GM12878 (cell line): ENCODE measurements at places on chromosomes 4 and X.

- DNase-seq, result no peak
These were observed 1.0 kb upstream of the PIN4 start for GRCh38 chrX:72180539-72180938.

DNA sequence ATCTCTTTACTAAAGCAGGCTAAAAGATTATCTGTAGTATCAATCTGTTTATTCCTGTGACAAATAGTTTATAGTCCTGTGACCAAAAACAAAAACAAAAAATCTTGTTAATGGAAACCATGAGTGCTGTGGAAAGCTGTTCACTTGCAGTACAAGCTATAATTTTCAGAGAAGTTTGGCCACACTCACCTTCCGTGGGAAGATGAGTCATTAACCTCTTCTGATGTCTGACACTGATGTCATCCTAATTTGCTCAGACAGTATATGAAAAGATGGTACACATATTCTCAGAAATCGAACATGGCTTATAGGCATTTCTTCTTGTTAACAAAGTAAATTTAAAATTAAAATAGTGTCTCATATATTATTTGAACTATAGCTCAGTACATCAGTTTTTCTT is 19.9 kb upstream of the ENPP6 start:
- no peak for DNase-seq

GRCh38 chrX:15737959-15738902 is at the start of gene CA5B:
CA5B (plus strand) TSS chrX:15738270; CDS start chrX:15750024, 11,754 bp downstream.
- peak; percentile 87 for DNase-seq

DNA sequence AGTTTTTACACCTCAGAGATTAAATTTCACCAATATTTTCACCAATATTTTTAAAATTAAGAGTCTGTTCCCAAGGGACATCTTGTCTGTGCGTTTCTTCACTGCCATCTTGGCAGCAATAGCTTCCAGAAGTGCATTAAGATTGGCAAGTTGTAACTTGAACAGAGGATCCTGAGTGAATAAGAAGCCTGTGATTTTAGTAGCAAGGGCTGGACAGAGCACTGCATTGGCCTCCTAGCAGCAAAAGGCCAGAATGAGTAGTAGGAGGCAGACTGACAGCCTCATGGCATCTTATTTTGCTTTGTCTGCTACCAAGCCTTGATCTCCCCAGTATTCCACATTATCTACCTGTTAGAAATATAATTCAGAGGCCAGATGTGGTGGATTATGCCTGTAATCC is 138.4 kb downstream of the CPE start:
- DNase-seq, result no peak

DNA sequence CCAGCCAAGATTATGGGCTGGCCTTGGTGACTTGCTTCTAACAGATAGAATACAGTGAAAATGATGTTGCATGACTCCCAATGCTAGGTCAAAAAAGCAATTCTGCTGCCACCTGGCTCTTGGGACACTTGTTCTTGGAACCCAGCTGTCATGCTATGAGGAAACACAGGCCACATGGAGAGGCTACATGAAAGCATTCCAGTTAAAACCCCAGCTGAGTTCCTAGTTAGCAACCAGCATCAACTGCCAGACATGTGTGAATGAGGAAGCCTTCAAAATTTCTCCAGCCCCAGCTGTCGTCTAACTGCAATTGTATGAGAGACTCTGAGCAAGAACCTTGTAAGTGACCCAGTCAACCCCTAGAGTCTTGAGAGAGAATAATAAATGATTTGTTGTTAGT is 105.2 kb upstream of the FGF16 start:
- no peak for DNase-seq

DNA sequence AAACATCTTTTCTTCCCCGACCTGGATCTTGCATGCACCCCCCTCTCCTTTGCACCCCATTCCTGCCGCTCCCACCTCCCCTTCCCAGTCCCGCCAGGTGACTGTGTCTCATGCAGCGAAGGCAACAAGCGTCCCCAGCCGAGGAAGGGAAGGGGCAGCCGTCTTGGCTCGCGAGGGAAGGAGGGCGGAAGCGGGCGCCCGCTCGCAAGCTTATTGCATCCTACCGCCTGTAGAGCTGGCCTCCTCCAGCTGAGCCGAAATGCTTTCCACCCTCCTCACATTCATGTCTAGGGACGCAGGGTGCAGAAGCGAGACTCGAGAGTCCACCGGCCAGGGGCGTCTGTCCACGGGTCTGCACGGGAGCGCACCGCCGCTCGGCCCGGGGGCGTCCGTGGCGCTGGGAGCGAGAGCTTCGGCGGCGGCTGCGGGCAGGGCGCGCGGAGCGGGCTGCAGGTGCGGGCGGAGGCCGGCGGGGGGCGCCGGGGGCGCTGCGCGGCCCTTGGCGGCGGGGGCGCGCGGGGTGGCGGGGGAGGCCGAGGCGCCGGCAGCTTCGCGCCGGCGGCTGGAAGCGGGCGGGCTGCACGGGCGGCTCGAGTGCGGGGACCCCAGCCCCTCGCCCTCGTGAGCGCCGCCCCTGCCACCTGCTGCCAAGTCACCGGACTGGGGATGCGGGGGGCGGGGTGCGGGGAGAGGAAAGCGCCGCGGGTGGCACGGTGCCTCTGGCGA is at the start of gene KCNIP4:
KCNIP4 (minus strand) TSS at position 426 of the 726 bp plus-strand sequence.
- no peak for DNase-seq

DNA sequence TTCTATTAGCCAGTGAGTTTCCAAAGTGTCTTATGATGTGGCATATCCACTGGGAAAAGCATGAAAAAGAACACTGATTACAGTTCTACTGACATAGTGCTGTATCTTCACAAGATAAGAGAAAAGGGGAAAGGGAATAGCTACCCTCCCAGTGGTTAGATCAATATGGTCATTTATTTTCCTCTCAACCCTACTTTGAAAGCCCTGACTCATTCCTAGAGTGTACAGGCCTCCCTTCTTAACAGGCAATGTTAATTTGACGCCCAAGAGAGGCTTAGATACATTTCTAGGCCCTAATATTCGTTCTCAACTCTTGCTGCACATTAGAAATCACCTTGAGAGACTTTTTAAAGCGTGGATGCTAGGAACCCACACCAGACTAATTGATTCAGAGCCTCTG is 20.4 kb upstream of the BRS3 start:
- no peak for DNase-seq

DNA sequence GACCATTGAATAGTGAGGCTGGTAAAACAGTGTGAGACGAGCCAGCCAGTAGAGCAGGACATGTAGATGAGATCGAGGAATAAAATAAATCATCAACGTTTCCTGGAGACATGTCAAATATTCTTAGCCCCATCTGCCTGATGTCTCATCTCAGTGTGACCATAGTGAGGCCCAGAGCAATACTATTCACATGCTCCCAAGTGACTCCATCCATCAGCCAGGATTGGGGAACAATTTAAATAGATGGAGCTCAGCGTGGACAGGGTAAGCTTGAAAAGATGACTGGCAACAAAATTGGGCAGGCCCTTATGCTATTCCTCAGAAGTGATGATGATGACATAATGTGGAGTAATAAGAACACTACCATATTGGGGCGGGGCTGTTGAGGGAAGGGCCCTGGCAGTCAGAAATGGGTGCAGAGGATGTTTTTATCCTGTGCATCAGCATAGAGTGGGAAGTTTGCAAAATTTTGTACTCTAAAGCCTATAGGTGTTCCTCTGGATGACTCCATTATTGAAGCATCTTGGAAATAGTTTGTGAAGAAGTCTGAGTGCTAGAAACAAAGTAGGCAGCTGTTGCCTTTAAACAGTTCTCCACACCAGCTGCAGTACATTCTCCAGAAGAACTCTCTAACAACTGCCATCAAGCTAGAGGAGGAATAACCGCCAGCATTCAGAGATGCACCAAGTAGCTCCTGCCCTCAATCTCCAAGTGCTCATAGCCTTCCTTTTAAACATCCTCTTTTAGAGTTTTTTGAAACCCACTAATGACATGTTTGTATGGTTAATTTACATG is 333.0 kb downstream of the DCHS2 start:
- DNase-seq, result no peak

DNA sequence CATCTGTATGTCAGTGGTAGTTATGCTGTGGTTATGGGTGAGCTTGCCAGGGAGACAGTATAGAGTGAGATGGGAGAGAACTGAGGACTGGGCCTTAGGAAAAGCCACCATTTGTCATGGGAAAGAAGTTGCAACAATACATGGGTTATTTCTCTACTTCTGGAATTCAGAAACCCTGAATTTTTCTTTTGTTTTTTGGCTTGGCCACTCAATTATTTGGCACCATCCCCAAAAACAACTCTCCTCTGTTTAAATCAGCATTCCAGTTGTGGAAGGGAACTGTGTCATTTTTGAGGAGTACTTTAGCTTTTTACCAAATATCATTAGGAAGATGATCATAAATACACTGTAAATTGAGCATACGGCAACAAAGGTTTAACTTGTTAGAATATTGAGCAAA is 41.1 kb upstream of the ACSL4 start:
- DNase-seq, result no peak

GRCh38 chr4:3243136-3243780 is 5.7 kb upstream of the MSANTD1 start:
- no peak for DNase-seq

GRCh38 chrX:83160096-83160495 is 348.0 kb upstream of the POU3F4 start:
- no peak for DNase-seq

DNA sequence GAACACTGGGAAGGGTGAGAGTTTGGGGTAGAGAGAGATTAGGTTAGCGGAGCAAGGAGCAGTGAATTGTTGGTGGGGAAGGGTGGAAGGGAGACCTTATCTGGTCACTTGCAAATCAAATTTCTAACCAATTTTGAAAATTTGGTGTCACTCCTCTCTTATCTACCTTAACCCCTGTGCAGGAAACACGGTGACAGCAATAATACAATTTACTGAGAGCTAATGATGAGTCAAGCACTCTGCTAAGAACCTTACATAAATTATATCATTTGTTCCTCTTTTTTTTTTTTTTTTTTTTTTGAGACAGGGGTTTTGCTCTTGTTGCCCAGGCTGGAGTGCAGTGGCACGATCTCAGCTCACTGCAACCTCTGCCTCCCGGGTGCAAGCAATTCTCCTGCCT is 116.4 kb downstream of the C4orf51 start:
- DNase-seq, result no peak

GRCh38 chrX:24702362-24703184 is 8.9 kb downstream of the POLA1 start:
- peak; percentile 34 for DNase-seq

- no peak for DNase-seq
These were observed 442.1 kb downstream of the CENPC start for GRCh38 chr4:67103001-67103747.

DNA sequence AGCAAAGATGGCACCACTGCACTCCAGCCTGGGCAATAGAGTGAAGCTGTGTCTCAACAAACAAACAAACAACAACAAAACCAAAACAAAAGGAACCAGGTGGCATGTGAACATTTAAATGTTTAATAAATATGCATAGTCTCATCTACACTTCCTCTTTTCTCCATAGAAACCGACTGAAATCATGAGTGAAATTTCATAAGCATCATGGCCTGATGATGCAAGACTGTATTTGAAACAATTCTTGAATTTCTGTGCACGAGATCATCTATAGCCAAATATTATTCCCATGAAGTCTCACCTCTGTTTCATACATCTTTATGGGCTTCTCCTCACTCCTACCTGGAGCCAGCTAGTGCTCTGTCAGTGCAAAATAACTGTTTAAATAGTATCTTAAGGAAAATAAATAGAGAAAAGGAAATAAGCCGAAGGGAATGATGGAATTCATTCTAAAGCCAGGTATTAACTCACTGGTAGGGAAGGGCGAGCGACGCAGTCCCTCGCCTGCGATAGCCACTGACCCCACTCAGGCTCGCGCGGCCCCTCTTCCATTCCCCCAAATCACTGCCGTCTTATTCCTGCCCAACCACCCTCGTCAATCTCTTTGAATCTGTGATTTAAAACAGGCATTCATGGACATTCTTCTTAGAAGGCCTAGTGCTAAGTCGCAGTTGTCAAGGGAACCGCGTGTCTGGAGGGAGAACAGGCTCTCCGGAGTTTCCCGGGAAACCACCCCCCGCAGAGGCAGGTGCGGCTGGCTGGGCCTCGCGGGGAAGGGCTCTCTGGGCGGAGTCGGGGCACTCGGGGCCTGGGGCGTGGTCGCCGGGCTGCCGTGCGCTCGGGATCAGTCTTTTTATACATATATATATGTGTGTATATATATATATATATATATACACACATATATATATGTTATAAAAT is 52.4 kb upstream of the TRIM2 start:
- no peak for DNase-seq

GRCh38 chr4:85748654-85749053 is 273.7 kb downstream of the ARHGAP24 start:
- no peak for DNase-seq

DNA sequence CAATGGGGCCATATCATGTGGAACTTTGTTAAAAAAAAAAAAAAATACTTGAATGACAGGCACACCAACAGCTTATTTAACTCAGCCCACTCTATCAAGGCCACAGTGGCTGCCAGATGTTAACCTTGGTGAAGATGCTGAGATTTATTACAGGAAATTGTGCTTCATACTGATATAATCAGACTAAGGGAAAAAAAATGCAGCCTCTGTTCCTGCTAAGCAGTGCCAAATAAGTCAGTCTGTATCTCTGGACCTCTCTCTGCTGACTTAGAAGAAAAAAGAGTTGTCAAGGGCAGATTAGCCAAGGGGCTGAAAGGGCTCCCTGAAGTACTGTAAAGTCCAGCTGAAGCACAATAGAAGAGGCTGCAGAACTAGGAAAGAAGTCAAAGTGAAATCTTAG is 677.7 kb upstream of the HTR2C start:
- DNase-seq, result no peak

DNA sequence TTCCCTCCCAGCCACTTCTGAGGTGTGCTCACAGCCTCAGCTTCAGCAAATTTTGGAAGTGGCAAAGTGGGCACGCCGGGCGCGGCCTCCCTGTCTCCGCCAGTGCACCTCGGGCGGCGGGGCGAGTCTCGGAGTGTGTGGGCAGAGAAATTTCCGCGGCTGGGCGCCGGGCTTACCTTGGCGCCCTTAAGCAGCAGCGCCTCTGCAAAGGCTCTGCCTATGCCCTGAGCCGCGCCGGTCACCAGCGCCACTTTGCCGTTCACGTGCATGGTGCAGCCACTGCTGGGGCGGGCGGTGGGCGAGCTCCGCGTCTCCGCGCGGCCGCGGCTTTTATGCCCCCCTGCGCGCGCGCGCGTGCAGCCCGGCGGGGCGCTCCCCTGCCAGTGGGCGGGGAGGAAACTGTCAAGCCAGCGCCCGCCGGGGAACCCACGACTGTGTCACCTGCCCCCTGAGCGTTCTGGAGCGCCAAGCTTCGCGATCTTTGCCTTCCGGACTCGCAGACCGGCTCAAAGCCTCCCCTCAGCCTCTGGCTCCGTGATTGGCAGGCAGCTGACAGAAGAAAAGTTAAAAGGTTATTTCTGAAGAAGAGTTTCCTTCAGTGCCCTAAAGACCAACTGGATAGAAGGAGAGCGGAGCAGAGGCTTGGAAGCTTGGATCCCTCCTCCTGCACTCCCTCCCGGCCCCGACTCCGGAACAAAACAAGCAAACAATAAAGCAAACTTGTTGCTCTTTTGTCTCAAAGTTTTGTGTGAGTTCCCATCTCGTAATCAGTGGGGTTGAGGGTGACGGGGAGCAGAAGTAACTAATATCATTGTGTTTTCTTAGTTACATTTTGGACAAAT is at the start of gene HPGD:
HPGD (minus strand) TSS at position 306 of the 842 bp plus-strand sequence; CDS start at position 269, 37 bp downstream.
- no peak for DNase-seq

- DNase-seq, result peak; percentile 48
These were observed 44.2 kb downstream of the CLDN34 start for GRCh38 chrX:10011261-10011931.

GRCh38 chrX:139924696-139925095 is 8.2 kb downstream of the ATP11C start:
- DNase-seq, result no peak
